Activated B cell treated with CpG ODN at 0.5 μM for 24 hours (primary cell): ENCODE measurements at places on chromosomes 7 and 10.

DNA sequence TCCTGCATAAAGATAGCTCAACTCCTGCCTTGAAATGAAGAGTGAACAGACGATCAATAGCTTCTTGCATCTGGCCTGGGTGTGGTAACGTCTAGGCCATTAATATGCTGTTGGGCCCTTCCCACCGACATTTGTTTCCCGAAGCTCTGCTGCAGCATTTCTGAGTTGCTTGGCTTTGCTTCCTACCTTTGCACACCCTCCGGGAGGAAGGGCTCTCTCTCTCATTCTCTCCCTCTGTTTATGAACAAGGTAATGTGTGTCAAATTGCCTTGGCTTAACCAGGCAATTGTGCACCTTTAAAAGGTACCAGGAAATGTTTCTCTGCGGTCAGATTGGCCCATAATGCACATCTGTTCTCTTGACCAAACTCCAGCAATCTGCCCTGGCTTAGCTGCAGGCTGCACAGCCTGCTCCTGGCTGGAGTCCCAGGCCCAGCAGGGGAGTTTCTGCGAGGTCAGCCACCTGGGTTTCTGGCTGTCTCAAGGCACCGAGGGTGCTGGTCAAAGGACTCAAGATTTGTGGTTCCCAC is 223.7 kb downstream of the SNX10 start:
- no peak for DNase-seq
- no peaks in the 10 kb centered on the region for H3K4me1 ChIP-seq
- H3K36me3 ChIP-seq = no peaks in the 10 kb centered on the region
- H3K27ac ChIP-seq = no peak overlapping the region
- peaks cover 27% of the 10 kb centered on the region for H3K27me3 ChIP-seq
- H3K4me3 ChIP-seq = no peak overlapping the region

- no peak overlapping the region for H3K27ac ChIP-seq
- DNase-seq = no peak
- no peak overlapping the region for H3K4me3 ChIP-seq
- peaks cover 47% of the 10 kb centered on the region for H3K36me3 ChIP-seq
- peaks cover under 1% of the 10 kb centered on the region for H3K4me1 ChIP-seq
- no peaks in the 10 kb centered on the region for H3K27me3 ChIP-seq
These were observed 6.0 kb downstream of the SPRN start for GRCh38 chr10:133418289-133418993.

- no peak overlapping the region for H3K4me3 ChIP-seq
- DNase-seq = no peak
- peaks cover 49% of the 10 kb centered on the region for H3K4me1 ChIP-seq
- H3K36me3 ChIP-seq = peaks cover 29% of the 10 kb centered on the region
- no peaks in the 10 kb centered on the region for H3K27me3 ChIP-seq
These were observed 12.1 kb downstream of the AVL9 start for GRCh38 chr7:32507414-32507813.

- no peaks in the 10 kb centered on the region for H3K4me1 ChIP-seq
- no peak overlapping the region for H3K4me3 ChIP-seq
- no peaks in the 10 kb centered on the region for H3K27me3 ChIP-seq
- no peak overlapping the region for H3K27ac ChIP-seq
- H3K36me3 ChIP-seq = peaks cover 92% of the 10 kb centered on the region
These were observed 50.9 kb downstream of the SND1 start for GRCh38 chr7:127702938-127703337.

- H3K27ac ChIP-seq = peak overlapping the region; percentile 61
- no peaks in the 10 kb centered on the region for H3K27me3 ChIP-seq
- no peaks in the 10 kb centered on the region for H3K36me3 ChIP-seq
- peaks cover 30% of the 10 kb centered on the region for H3K4me1 ChIP-seq
- DNase-seq = no peak
- peak overlapping the region; percentile 89 for H3K4me3 ChIP-seq
These were observed 2.7 kb downstream of the FRAT1 start for GRCh38 chr10:97321804-97322190.

DNA sequence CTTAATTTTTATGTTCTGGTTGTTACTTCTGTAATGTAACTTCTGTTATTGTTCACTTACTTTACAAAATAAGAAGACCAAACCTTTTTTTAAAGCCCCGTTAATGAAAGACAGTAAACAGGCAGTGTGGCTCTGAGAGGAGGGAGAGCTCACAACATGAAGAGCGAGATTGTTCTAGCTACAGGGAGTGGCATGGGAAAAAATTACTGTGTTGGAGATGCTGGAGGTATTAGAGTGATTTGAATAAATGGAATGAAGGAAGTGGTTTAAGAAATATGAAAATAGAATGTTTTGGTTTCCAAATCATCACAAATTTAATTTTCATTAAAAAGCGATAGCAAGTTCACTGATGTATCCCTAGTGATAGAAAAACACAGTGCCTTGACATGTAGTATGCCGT is 31.8 kb downstream of the REEP3 start:
- no peak for DNase-seq
- H3K27me3 ChIP-seq = no peaks in the 10 kb centered on the region
- no peak overlapping the region for H3K4me3 ChIP-seq

DNA sequence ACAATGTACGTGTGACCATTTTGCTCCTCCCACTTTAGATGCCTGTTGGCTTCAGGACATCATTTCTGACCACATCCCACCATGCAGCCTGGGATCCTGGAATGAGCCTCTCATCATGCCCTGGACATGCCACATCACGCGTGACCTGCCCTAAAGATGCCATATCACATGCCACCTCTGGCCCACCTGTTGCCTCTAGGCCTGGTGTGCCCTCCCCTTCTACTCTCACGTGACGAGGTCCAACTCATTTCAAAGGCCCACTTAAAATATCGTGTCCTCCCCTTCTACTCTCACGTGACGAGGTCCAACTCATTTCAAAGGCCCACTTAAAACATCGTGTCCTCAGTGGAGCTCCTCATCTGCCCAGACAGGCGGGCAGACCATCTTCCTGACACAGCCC is 254.9 kb downstream of the TEX36 start:
- no peak overlapping the region for H3K27ac ChIP-seq
- no peaks in the 10 kb centered on the region for H3K4me1 ChIP-seq
- DNase-seq = no peak
- no peaks in the 10 kb centered on the region for H3K36me3 ChIP-seq

DNA sequence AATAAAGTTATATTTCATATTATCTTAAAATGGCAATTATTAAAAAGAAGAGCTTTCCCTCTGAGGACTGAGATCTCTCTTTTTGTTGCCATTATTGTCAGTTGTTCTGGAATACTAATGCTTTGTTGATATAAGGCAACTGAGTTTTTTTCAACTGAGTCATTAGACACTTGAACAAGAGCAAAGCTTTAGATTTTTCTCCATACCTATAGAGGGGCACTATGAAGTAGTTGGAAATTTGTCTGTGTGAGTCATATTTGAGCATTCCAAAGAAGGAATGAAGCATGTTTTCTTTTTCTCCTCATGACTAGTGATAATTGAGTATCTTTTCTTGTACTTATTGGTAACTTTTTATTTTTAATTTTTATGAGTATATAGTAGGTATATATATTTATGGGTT is 24.5 kb downstream of the RPA3 start:
- H3K27ac ChIP-seq = no peak overlapping the region
- H3K27me3 ChIP-seq = no peaks in the 10 kb centered on the region
- peaks cover 25% of the 10 kb centered on the region for H3K36me3 ChIP-seq

DNA sequence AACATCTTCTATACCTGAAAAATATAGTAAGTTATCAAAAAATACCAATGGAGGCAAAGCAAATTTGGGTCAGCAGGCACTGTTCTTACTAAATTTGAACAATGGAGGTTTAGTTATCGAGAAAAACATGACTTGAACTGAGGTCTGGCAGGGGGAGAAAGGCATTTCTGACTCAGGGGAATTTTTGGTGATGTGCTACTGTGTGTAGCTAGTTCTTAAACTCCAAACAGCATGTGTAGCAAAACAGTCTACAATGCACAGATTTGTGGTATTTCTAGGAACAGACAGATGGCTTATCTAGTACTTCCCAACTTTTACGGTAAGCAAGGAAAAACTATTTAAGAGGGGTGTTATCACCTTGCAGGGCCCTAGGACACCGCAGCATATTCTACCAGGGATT is 311.6 kb upstream of the LRRN3 start:
- no peaks in the 10 kb centered on the region for H3K36me3 ChIP-seq
- H3K27ac ChIP-seq = no peak overlapping the region
- no peaks in the 10 kb centered on the region for H3K27me3 ChIP-seq
- DNase-seq = no peak
- no peaks in the 10 kb centered on the region for H3K4me1 ChIP-seq

DNA sequence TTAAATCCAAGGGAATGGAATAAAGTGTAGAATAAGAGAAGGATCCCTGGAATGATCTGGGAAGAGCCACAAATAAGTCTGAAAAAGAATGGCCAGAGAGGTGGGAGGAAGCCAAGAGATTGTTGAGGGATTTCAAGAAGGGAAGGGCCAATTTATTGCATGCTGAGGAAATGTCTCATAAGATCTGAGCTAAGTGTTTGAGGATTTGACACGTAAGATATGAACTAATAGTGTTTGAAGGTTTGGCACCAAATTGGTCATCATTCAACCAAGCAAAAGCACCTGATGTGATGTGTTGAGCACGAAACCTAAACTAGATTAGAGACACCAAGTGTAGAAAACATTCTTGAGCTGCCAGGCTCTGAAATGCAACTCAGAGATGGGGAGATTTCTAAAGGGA is 97.9 kb downstream of the TSPAN12 start:
- H3K4me1 ChIP-seq = no peaks in the 10 kb centered on the region
- H3K27me3 ChIP-seq = no peaks in the 10 kb centered on the region
- no peak for DNase-seq
- no peak overlapping the region for H3K27ac ChIP-seq
- no peaks in the 10 kb centered on the region for H3K36me3 ChIP-seq
- H3K4me3 ChIP-seq = no peak overlapping the region

DNA sequence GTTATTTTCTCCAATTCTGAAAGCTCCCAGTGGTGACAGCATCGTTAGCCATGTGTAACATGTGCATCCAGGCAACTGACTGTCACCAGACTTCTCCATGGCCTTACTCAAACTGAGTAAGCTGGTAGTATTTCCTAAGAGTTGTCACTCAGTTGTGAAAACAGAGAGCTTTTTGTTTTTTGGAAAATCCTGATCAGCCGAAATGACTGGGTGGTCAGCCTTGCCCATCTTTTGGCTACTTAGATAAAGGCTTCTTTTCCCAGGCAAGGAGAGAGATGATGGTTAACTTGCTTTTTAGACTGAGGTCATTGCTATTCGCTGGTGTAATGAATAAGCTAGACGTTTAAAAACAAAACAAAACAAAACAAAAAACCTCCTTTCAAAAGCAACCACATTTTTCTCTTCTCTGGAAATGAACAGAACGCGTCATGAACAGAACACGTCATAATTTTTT is 159.5 kb upstream of the KLF14 start:
- H3K4me3 ChIP-seq = no peak overlapping the region
- H3K4me1 ChIP-seq = peaks cover 52% of the 10 kb centered on the region
- no peak for DNase-seq
- H3K27ac ChIP-seq = peak overlapping the region; percentile 43
- H3K36me3 ChIP-seq = peaks cover 86% of the 10 kb centered on the region

DNA sequence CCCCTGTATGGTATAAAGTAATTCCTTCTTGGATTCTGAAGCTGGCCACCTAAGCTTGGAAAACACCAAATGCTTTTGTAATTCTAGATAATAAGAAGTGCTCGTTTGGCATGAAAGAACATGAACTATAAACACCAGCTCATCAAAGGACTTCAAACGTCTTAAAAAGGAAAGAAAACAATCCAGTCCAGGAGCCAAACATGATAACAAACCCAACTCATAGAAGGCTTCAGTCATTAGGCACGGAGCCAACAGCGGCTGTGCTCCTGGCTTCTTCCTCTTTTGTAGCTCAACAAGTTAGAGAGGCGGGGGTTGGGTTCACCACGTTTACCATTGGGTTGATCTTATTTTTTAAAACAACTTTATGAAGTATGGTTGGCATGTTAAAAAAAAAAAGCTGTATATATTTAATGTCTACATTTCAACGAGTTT is 56.4 kb upstream of the ECHDC3 start:
- DNase-seq = peak; percentile 46
- peak overlapping the region; percentile 100 for H3K27ac ChIP-seq
- no peaks in the 10 kb centered on the region for H3K36me3 ChIP-seq

DNA sequence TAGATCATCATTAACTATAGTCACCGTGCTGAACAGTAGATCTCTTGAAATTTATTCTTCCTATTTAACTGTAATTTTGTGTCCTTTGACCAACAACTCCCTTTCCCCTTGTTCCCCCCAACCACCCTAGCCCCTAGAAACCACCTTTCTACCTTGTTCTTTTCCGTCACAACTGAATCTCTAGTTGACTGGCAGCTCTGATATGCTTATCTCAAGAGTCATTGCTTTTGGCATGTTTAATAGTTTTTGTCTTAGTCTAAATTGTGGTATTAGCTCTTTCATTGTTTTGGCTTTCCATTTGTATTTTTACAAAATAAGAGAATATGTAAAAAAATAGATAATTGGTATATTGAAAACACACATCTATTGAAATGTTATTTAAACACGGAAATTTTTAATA is 1.8 kb downstream of the GNAT3 start:
- DNase-seq = no peak
- no peaks in the 10 kb centered on the region for H3K27me3 ChIP-seq
- no peak overlapping the region for H3K27ac ChIP-seq
- H3K36me3 ChIP-seq = no peaks in the 10 kb centered on the region

DNA sequence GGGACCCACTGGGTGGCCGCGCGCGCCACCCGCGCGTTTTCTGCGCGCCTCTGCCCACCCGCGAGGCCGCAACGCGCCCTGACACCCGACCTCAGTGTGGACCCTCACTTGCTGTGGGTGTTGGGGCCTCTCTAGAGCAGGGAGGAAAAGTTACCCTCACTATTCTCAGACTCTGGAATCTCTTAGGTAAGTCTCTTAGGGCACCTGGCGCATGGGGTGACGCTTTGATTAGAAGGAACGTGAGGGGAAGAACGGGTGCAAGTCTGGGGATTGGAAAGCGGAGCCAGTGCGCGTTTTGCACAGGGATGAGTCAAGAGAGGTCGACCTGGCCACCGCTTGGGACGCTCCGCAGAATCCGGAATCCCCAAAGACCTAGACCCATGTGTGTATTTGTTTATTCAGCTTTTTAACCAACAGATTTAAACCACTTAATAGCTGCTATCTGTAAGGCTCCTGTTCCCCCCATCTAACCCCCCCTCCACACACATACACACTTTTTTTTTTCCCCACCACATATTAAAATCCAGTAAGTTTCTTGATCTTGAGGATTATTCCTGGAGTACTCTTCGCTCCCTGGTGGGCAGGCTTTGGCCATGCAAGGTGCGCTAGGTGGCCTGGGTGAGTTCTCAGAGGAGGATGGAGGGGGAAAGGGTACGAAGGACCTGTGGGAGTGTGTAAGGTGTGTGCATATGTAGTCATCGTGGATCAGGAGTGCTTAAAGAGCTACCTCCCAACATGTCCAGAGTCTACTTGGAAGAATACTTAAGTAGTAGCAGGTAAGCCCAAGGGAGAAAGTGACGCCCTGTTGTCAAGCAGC is 169.1 kb upstream of the PPP1R3A start:
- peaks cover 45% of the 10 kb centered on the region for H3K4me1 ChIP-seq
- no peaks in the 10 kb centered on the region for H3K36me3 ChIP-seq
- H3K4me3 ChIP-seq = peak overlapping the region; percentile 29
- no peak for DNase-seq
- H3K27me3 ChIP-seq = peaks cover 48% of the 10 kb centered on the region
- H3K27ac ChIP-seq = no peak overlapping the region
